ENCODE measurements at places on chromosomes 7 and 10.

DNA sequence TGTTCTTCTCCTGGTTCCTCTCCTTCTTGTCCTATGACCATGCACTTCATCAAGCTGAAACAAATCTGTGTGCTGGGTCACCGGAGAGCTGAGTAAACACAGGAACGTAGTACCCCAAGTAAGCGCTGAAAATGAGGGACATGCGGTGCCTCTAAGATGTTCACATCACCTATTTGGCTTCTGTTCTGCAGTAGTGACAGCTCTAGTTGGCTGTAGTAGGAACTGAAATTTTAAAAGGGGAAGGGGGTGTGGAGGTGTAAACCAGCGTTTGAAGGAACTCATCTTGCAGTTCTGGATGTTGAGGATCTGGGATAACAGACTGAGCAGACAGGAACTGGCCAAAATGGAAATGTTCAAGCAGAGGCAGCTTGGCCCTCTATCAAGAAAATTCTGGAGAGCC lies 85.2 kb downstream of the WNT2 start:
- no peak for DNase-seq

GRCh38 chr7:77426521-77427051 lies 10.4 kb upstream of the GSAP start:
- DNase-seq: peak; percentile 55

DNA sequence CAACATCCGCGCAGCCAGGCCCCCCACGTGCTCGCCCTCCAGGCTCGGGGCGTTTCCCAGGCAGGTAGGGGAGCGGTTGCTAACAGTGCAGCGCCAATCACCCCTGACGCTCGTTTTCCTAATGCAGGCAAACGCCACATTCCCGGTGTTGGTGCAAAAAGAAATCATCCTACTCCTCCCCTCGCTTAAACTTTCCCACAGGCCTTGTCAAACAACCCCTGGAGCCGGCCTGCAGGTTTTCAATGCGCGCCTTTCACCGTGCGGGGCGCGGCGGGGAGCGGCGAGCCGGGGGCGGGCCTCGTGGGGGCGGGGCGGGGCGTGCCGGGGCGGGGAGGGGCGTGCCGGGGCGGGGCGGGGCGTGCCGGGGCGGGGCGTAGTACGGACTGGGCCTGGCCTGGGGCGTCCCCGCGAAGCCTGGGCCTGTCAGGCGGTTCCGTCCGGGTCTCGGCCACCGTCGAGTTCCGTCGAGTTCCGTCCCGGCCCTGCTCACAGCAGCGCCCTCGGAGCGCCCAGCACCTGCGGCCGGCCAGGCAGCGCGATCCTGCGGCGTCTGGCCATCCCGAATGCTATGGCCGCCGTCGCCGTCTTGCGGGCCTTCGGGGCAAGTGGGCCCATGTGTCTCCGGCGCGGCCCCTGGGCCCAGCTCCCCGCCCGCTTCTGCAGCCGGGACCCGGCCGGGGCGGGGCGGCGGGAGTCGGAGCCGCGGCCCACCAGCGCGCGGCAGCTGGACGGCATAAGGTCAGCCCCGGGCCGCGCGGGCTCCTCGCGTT lies at the start of gene ECHDC3:
Gene ECHDC3, plus strand, starts transcription at position 374 of the 770 bp plus-strand sequence. Its CDS starts 195 bp downstream, at position 569.
- peak; percentile 71 for DNase-seq

- no peak for DNase-seq
Measured at GRCh38 chr10:124693801-124694416, 50.3 kb downstream of the FAM53B start.

- no peak for DNase-seq
Measured at GRCh38 chr10:71269301-71270288, 49.5 kb upstream of the SLC29A3 start.

- peak; percentile 43 for DNase-seq
Measured at GRCh38 chr7:88357781-88358525, 51.3 kb upstream of the STEAP4 start.

DNA sequence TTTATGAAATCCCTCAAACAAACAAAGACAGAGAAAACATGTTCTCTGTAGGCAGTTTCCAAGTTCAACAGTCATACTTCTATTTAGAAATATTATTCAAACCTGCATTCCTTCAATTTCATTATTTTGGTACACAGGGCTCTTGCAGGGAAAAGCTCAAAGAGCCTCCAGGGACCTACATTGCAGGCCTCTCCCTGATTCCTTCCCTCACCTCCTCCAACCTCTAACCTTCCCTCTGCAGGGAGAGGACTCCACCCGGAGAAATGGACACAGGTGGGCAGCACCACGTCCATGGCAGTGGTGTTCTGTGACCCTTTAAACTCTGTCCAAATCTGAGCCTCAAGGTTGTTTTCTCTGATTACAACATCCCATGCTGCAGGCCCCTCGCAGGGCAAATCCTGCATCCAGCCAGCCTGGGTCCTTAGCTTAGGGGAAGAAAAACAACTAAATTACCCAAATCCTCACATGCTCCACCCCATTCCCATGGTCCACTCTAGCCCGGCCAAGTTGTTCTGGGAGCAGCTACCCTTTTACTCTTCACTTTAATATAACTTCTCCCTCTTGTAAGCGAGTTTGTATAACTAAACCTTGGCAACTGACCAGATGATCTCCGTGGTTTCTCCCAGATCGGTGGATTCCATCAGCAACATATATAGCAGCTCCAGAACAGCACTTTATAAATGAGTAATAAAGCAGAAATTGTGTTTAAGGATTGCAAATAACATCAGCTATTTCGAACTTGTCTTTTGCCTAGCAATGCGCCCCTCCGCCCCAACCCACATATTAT lies 129.8 kb downstream of the CUBN start:
- DNase-seq: no peak
